IPS-NIHi11 (cell line): ENCODE measurements at places on chromosomes 2 and 18.
A peak's percentile ranks its signal among the peaks of the same experiment; 100 is the strongest.

DNA sequence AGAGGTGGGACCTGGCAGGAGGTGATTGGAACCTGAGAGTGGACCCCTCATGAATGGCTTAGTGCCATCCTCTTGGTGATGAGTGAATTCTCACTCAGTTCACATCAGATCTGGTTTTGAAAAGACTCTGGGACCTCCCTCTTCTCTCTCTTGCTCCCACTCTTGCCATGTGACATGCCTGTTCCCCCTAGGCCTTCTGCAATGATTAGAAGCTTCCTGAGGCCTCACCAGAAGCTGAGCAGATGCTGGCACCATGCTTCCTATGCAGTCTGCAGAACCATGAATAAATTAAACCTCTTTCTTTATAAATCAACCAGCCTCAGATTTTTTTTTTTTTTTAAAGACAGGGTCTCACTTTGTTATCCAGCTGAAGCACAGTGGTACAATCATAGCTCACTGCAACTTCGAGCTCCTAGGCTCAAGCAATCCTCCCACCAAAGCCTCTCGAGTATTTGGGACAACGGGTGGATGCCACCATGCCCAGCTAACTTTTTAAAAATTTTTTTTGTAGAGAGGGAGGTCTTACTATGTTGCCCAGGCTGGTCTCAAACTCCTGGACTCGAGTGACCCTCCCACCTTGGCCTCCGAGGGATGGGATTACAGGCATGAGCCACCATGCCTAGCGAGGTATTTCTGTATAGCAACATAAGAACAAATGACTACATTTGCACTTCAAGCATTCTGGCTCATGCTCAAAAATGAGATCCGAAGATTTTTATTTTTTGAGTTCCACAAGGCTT lies 2.0 kb upstream of the ZFAND2B start:
- no peak for DNase-seq

- DNase-seq = no peak
Measured at GRCh38 chr2:237475704-237476141, 11.3 kb upstream of the MLPH start.

- DNase-seq = no peak
Measured at GRCh38 chr2:30577151-30577550, 130.1 kb downstream of the LCLAT1 start.

- DNase-seq = no peak
Measured at GRCh38 chr18:9741406-9741792, 33.3 kb downstream of the RAB31 start.

GRCh38 chr2:85312404-85312803 lies 15.4 kb downstream of the TGOLN2 start:
- DNase-seq = no peak

DNA sequence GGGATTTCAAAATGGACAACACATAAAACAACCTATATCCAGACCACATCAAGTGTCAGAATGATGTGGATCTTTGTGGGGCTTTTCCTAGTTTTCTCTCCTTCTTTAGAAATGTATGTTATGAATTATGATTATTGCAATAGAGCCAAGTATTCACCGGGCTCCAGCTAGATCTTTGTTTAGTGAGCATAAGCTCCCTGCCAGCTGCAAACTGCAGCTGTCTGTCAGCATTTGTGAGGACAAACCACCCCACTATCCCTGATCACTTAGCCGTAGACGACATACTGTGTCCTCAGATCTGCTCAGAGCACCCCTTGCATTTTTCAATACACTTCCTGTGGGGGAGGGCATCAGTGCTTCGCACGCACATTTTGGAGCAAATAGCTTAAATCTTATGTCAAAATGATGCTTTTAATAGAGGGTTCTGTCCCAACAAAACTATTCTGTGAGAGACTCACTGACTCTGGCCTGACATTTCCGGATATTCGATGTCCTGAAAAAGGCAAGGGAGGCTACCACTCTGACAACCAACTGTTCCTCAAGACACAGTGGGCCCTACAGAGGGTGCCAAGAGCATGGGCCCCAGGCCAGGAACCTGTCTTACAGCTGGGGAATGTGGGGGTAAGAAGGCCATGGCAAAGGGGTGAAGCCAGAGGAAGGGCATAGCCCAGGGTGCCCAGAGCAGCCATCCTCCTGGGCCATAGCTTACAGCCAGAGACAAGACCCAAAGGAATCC lies 346.0 kb downstream of the ARHGAP15 start:
- DNase-seq = no peak

DNA sequence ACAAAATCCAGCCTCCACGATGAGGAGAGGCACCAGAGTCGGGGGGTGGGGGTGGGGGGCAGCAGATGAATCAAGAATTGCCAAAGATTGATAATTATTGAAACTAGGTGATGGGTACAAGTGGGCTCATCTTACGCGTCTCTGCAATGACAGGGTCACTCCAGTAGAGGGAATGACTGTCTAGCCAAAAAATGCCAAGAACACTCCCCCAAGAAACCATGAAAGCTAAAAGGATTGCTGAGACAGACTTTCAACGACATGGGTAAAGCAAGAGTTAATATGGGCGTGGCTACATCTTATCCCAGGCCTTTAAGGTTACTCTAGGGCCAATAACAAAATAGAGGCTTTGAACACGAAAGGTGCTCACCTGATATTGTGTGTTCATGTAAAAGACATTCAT lies 86.5 kb downstream of the STK39 start:
- peak; percentile 49 for DNase-seq
